Neural progenitor cell (in vitro differentiated cells): ENCODE measurements at places on chromosomes 4 and X. TPM values are rescaled to one million over a fixed set of nuclear protein-coding genes. Genes with fewer than 3 reads are reported as not detected.

The NLGN4X gene
- 10.1 and 17.6 TPM in 2 replicates for total RNA-seq

The MBTPS2 gene
- 5.2 and 8.4 TPM in 2 replicates for total RNA-seq

The PAK3 gene
- 8.3 and 12.5 TPM in 2 replicates for total RNA-seq

The ADH7 gene
- total RNA-seq: not detected in 2 replicates

The RAB41 gene
- total RNA-seq: not detected in 2 replicates

The MAGEA8 gene
- not detected in 2 replicates for total RNA-seq

The BMP3 gene
- 0.09 TPM in 1 of 2 replicates, not detected in the other for total RNA-seq

The EDA2R gene
- total RNA-seq: 8.0 and 8.8 TPM in 2 replicates
